HAP-1 (cell line): ENCODE measurements at places on chromosomes 2 and 18.

DNA sequence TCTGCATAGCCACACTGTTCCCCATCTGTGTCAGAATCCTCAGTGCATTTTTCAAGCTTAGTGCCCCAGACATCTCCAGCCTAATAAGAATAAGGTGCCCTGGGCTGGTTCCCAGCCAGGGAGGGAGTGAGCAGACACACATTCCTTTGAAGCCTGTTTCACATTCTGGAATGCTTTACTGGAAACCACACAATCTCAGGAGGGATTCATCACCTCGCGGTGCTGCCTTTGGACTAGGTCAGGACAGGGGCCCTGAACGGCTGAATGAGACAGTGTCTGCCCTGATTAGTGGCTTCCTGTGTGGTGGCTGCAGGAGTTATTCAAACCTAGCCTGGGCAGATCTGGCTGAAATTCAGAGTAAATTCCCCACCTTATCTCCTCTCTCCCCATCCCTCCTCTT lies 108.0 kb upstream of the LDAH start:
- DNase-seq: no peak

DNA sequence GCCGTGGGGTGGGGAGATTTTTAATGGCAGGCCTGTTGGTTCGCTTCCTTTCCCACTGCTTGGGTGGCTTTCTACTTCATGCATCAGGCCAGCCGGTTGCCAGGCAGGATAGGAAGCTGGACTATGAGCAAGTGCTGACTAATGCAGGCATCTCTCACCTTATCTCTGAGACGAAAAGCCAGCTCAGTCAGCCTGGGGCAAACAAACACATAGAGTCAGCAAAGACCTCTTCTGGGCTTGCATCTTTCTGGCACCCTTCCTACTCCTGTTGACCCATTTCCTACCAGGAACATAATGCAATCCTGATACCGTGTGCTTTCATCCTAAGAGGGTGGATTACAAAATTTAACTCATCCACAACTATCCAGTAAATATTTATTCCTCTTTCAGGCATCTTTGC lies 416.6 kb upstream of the MEX3C start:
- no peak for DNase-seq

GRCh38 chr2:186256540-186256939 lies 229.5 kb upstream of the ZC3H15 start:
- peak; percentile 80 for DNase-seq

DNA sequence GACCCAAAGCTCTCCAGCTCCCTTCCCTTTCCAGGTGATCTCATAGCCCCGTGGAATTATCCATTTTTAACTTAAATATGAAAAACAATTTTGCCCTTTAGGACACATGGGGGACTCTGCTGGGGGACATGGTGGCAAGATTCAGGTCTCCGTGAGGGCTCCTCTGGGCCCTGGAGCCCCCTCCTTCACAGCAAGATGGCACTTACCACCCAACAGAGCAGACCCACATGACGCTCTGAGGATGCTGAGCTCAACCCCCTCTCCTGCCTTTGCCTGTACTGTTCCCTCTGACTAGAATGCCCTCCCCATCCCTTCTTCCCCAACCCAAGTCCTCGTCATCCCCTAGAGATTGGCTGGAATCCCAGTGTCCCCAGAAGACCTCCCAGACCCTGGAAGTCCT lies 17.2 kb downstream of the TEX51 start:
- DNase-seq: no peak

GRCh38 chr2:106358081-106358480 lies 110.1 kb downstream of the RGPD3 start:
- no peak for DNase-seq

DNA sequence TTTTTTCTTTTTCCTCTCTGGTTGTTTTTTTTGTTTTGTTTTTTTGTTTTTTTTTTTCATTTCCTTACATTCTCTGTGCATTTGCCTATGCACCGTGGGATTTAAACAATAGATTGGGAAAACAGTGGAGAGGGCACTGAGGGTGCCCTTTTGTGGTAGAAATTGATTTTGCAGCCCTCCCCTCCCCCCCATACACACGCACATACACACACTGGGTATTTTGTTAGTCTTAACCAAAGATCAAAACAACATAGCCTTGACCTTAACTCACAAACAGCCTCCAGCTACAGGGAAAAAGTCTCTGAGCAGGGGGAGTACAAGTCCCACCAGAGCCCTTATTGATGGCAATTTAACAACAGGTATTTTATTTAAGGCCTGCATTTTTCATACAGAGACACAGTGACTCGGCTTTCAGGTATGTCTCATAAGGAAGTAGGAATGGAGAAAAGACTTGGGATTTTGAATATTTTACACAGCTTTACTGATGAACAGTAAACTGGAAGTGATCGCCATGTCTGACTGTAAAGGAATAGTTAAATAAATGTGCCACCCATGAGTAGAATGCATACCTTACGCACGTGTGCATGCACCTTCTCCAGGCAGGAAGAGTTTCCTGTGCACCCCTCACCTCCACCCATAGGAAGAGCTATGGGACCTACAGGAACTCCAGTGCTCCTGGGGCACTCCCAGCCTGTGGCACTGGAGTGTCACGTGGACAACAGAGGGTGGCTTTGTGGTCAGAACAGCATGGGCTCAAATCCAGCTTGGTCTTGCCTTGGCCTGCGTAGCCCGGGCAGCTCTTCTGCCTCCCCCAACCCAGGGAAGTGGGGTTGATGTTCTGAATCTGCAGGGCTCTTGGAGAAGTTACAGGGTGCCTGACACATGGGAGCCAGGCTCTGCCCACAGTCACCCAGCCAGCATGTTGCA lies 266.4 kb downstream of the ANAPC1 start:
- no peak for DNase-seq

DNA sequence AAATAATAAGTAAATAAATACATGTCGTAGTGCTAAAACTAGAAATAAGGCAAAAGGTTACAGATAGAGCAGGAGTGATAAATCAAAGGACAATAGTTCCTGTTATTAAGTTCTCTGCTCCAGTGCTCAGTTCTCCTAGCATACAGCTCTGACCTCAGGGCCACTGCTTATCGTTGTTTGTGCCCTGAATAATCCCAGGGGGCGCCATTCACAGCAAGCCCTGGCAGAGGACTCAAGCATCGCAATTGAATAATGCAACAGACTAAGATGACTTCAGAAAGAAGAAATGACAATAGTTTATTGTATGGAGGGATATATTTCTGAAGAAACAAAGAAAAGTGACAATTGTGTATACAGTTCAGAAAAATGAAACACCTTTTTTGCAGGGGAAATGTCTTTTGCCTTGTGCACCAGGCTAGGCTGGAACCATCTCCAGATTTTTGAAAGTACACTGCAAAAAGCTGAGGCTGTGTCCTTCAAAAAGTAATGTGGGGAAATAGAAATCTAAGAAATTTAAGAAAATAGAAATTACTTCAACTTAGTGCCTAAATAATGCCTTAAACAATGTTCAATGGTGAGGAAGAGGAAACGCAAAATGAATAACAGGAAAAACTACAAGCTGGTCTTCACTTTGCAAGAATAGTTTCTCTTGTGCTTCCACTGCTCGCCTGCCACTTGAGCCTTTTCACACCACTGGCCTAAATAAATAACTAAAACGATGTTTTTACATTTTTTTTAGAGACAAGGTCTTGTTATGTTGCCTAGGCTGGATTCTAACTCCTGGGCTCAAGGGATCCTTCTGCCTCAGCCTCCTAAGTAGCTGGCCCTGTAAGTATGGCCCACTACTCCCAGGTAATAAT lies 19.0 kb upstream of the CCNYL1 start:
- peak; percentile 38 for DNase-seq

- no peak for DNase-seq
These were observed 61.6 kb downstream of the LPIN1 start for GRCh38 chr2:11808016-11808400.

- peak; percentile 16 for DNase-seq
These were observed 14.3 kb upstream of the MFF start for GRCh38 chr2:227310756-227311110.

GRCh38 chr2:37469126-37469525 lies 124.7 kb downstream of the QPCT start:
- DNase-seq: no peak

- no peak for DNase-seq
These were observed 25.1 kb downstream of the SLC66A2 start for GRCh38 chr18:79926306-79926705.

- DNase-seq: no peak
These were observed 1.7 kb downstream of the EML4 start for GRCh38 chr2:42170619-42171395.

DNA sequence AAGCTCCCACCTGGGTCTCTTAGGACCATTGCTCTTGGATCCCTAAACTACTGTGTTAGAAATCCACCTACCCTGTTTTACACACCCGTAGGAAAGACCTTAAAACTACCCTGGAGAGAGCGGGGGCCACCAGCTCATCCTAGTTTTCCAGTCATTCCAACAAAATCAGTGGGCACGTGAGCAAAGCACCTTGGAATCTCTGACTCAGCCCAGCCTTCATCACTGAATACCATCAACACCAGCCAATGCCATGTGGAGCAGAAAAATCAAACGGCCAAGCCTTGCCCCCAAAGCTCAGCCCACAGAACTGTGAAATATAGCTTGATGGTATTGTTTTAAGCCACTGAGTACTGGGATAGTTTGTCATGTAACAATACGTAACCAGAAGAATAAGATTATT lies 449.7 kb upstream of the CHAC2 start:
- DNase-seq: no peak

DNA sequence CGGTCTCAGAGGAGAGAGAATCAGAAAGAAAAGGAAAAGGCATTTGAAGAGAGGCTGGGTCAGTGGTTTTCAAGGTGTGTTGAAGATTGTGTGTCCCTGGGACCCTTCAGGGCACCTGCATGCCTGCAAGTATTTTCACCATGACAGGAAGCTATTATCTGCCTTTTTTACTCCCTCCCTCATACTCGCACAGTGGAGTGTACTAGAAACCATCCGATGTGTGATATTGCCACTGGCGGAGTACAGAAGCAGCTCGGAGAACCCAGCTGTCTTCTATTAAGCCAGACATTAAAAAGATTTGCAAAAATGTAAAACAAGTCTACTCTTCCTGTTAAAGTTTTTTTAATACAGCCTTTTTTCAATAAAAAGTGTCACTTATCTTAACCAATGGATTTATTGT lies 33.7 kb upstream of the RFX8 start:
- DNase-seq: no peak

- no peak for DNase-seq
These were observed 221.6 kb downstream of the RBM43 start for GRCh38 chr2:151040039-151040438.

DNA sequence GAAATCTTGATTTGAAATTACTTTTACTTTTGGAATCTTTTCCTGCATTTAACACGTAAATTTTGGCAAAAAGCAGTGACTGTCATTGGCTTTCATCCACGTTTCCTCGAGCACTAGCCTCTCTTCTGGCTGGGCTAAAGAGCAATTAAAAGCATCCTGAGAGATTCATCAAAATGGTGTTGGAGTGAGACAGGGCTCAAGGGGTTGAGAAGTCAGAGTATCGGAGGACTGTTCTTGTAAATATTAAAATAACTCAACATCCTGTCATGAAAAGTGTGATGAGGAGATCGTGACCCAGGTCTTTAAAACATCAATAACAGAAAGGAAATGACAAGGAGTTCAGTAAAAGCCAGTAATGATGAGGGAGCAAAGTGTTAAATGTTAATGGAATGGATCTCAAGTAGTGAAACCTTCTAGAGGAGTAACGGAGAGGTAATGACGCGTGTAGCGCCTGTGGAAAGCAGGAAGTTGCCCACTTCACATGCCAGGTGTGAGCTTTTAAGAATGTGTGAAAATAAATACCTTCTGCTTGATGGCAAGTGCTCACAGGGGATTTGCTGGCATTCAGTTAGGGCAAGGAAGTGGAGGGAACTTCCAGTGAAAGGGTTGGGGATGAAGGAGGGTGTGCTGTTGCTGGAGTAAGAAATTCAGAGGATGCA lies 754.4 kb downstream of the ADCYAP1 start:
- DNase-seq: no peak

DNA sequence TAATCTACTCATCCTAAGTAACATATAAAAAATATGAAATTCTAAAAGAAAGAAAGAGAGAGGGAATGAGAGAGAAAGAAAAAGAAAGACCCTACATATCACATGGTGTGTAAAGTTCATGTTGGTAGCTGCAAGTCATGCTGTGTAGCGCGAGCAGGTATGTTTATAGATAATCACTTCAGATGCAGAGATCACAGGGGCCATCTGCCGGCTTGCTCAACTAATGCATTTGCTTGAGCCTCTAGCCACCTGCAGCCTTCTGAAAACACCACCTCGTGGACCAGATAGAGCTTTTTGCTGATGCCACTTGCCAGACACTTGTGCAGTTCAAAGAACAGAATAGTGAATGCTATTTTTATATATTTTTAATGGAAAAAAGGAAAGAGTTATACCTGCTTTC lies 37.6 kb downstream of the CDH7 start:
- DNase-seq: no peak

- no peak for DNase-seq
These were observed 68.5 kb downstream of the ZEB2 start for GRCh38 chr2:144451443-144451842.

- DNase-seq: no peak
These were observed 133.4 kb downstream of the AFF3 start for GRCh38 chr2:100008956-100009355.

GRCh38 chr2:32356681-32357317 lies at the start of gene BIRC6:
BIRC6 (plus strand) TSS chr2:32357023; CDS start chr2:32357162, 139 bp downstream.
- DNase-seq: peak; percentile 99

DNA sequence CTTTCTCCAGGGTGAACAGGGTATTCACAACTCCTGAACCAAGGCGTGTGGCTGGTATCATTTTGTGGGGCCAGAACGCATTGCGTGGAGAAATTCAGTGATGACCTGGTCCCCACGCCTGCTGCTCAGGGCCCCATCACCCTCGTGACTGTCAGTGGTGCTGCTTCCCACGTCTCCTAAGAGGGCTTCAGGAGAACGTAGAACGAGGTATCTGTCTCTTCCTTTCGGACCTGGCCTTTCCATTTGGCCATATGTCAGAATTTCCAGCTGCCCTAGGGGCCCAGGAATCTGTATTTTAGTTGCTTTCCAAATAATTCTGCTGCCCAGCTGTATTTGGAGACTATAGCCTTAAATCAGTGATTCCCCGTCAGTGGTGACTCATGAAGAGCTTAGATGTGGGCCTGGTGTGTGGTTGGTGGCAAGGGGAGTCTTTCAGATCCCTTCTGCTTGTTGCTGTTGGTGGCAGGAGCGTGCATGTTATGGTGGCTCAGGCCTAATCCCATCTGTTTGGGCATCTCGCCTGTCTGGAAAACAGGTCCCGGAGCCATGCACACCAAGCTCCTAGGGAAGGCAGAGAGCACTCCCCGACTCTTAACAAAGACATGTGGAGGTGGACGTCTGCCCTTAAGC lies 56.4 kb downstream of the NPAS2 start:
- no peak for DNase-seq
